Stimulated activated CD4-positive, alpha-beta T cell treated with anti-CD3 and anti-CD28 coated beads, Interleukin-12 subunit alpha, Interleukin-12 subunit beta, amount 100 ng/mL, for 24 hours (primary cell): ENCODE measurements at places on chromosomes 6 and 20.

DNA sequence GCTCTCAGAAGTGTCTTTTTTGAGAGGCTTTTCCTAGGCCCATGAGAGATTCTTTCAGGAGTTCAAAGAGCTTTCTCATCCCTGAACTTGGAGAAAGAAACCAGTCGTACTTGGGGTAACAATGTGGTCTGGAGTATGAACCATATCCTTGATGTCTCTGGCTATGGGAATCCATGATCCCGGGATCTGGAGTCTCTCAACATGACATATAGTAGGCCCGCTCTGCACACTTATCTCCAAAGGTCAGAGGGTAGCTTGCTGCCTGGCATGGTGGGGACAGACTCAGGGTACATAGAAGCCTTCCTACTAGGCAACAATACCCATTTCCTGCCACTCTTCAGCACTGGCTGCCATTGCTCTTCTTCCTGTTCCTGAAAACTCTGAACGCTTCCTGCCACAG lies 42.2 kb upstream of the NFATC2 start:
- no peak for DNase-seq

DNA sequence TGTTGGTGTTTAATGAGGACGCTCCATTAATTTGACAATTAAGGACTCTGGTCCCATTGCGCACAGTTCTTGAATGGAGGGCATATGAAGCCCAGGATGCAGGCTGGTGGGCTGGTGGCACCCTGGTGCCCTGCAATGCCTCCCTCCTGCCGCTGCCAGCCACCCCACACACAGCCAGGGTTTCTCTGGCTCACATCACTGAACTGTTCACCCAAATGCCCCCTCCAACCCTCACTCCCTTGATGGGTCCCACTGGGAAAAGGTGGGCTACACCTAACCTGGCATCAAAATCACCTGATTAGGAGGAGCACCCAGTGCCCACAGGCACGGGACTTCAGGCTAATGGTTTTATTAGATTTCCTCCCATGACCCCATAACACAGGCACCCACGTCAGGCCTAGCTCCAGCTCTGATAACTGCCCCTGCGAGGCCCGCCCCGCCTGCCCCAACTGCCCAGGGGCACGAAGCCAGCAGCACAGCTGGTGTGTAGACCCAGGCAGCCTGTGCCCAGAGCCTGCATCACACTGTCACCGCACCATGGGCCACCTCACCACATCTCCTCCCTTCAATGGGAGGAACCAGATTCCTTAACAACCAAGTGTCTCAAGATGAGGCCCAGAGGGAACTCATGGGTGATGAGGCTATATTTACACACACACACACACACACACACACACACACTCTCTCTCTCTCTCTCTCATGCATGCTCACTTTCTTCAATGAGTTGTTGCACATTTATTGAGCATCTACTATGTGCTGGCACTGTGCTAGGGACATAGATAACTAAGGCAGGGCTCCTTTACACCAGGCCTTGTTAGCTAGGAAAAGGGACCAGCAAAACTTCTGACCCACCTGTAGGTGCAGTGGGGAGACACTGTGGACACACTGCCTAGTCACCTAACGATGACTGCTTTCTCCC lies 107.3 kb downstream of the NOL4L start:
- no peak for DNase-seq

GRCh38 chr6:37731888-37732287 lies 34.2 kb upstream of the MDGA1 start:
- DNase-seq = peak; percentile 60

GRCh38 chr6:129454488-129454887 lies 255.5 kb downstream of the ARHGAP18 start:
- DNase-seq = no peak

- no peak for DNase-seq
Observed at GRCh38 chr20:61974357-61974665, 91.4 kb downstream of the TAF4 start.
